ENCODE measurements at places on chromosomes 7 and 10.

DNA sequence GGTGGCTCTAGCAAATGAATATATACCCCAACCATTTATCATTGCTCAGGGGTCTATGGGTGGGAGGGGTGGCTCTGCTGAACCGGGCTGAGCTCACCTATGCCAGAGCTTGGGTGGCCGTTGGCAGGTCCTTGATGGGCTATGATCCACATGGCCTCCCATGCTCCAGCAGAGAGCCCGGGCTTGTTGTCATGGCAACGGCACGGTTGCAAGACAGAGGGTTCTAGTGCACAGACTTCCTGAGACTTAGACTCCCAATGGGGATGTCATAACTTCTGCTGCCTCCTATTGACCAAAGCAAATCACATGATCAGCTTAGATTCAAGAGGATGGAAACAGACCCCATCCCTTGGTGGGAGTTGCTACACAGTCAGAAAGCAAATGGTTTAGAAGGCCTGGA, 36.4 kb upstream of the CARD11 start:
- DNase-seq = no peak

GRCh38 chr10:73577788-73578187, 13.4 kb downstream of the USP54 start:
- DNase-seq = no peak

GRCh38 chr10:93926613-93927012, 32.8 kb downstream of the SLC35G1 start:
- no peak for DNase-seq

DNA sequence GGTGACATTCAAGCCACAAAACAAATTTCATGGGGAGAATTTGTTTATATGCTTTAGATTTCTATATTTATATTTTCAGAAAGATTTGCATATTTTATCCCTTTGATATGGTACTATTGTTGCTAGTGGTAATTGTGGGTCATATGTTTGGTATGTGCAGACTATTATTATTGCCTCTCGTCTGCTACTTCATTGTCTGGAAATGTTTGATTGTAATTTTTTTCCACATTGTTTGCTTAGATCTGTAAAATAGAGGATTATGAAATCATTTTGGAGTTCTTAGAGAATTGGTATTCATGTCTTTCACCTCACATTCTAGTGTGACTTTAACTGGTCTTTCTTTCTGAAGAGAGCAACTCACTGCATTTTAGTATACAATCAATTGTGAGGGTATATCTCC, 44.7 kb downstream of the MYO3A start:
- no peak for DNase-seq

DNA sequence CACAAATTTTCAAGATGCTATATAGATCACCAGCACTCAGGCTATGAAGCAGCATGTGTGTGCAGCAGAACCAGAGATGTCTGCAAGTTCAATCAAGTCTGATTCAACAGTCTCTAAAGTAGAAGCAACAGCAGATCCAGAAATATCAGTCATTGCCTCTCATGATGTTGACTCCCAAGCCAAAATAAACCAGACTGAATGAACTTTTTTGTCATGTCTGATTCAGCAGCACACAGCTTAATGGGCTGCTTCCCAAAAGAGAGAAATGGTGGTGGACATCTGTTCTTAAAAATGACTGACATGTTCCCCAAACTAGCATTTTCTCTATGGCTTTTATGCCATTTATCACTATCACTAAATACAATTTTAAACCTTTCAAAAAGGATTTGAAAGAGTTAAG, 53.8 kb downstream of the TMEM26 start:
- DNase-seq = no peak

DNA sequence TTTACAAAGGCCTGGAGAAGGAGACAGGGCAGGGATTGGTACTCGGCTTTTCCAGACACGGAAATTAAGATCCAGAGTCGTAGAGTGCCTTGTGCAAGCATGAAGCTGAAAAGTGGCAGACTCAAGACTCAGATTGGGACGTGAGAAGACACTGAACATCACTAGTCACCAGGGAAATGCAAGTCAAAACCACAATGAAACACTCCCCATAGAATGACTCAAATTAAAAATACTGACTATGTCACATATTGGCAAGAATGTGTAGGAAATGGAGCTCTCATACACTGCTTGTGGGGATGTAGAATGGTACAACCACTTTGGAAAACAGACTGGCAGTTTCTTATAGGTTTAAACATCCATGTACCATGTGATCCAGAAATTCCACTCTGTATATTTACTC, 472.0 kb downstream of the RPS24 start:
- DNase-seq = no peak

- DNase-seq = no peak
Measured at GRCh38 chr10:115436999-115437398, 343.8 kb downstream of the ATRNL1 start.

DNA sequence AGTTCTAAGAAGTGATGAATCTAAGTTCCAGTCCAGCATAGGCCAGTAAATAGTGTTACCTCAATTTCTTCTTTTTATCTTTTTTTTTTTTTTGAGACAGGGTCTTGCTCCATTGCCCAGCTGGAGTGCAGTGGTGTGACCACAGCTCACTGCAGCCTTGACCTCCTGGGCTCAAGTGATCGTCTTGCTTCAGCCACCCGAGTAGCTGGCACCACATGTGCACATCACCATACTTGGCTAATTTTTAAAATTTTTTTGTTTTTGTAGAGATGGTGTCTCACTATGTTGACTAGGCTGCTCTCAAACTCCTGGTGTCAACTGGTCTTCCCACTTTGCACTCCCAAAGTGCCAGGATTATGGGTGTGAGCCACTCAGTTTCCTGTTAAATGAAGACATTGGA, 126.6 kb upstream of the LYZL2 start:
- no peak for DNase-seq

GRCh38 chr7:78223598-78223997, 425.0 kb downstream of the PHTF2 start:
- DNase-seq = no peak

DNA sequence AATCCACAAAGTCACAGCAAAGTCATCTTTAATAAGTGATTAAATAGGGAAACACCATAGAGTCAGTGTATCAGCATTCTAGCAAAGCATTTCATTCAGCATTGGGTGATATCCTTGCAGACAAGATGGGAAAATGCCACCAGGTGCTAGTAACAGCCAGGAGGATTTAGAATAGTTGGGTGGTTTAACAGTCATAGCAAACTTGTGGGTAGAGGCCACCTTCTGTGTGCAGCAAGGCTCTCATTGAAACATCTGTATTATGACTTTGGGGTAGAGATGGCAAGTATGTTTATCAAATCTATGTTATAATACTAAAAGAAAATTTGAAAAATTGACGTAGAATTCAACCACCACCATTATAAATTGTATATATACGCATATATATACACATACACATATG, 26.4 kb upstream of the ADO start:
- no peak for DNase-seq

GRCh38 chr7:4774658-4775249, 669 bp upstream of the AP5Z1 start:
- no peak for DNase-seq

- DNase-seq = no peak
Measured at GRCh38 chr10:132886211-132887099, 55.9 kb downstream of the CFAP46 start.

GRCh38 chr10:71656220-71656619, 63.4 kb downstream of the C10orf105 start:
- no peak for DNase-seq

DNA sequence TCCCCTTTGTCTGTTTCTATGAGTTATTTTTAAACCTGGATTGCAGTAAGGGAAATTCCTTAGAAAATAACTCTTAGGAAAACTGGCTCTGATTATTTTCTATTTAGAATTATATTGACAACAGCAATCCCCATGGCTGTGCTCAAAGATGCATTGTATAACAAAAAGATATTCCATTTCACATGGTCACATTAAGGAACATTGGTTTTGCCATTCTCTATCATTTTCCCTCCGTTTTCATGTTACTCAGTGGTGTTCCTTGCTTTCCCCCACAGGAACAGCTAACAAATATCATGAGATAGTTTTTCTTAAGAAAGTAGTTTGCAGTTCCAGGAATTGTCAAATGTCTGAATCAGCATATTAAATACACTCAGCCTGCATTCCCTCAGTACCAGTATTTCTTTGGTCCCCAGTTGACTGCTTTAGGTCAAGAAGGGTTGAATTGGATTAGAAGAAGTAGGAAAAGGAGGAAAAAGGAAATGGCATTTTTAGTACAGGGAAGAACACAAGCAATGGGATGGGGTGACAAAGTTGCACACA, 436.7 kb downstream of the TNS3 start:
- DNase-seq = no peak

DNA sequence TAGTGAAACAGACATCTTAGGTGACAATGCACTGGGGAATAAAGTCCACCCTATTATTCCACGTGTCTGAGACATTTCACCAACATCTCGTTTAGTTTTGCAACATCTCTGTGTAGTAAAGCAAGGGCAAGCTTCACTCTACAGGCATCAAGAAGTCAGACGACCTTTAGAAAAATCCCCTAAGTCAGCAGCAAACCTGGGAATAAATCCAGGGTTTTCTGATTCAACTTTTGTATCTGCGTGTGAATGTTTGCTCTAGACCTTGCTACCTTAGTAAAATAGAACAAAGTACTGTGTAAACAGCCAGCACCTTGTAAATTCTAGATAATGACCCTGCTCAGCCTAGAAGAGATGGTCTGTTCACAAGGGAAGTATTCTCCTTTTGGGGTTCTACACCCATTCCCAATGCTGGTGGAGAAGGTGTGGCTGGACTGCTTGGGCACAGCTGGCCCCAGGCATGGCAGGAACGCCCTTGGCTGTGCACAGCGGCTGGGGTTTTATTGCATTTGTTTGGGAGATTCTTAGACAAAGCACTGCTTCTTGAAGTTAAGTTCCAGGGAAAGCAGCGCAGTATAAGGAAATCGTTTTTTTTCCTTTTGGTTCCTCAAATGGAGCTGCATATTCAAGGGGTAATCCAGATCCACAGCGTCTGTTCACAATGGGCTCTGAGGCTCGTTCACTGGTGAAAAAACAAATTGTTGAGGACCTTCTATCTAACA, 38.3 kb upstream of the GALNTL5 start:
- no peak for DNase-seq

DNA sequence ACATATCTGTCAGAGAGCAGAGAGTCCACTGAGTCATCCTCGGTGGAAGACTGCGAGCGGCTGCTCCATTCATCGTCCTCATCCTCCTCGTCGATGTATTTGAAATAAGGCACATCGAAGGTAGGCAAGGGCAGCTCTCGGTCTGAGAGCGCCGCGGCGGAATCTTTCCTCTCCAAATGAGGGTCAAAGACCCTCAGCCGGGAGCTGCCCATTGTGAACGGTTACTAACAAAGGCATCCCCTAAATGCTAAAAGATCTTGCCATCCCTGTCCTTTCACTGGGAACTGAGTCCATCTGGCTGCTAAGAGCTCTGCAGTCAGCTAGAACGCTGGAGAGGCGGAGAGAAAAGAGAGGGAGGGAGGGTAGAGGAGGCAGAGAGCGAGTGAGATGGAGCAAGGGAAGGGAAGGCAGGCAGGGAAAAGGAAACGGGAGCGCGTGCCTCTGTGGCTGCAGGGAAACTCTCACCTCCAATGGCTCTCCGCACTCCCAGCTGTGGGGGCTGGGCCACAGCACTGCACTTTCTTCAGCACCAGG, 163.4 kb downstream of the RAPGEF5 start:
- DNase-seq = no peak

DNA sequence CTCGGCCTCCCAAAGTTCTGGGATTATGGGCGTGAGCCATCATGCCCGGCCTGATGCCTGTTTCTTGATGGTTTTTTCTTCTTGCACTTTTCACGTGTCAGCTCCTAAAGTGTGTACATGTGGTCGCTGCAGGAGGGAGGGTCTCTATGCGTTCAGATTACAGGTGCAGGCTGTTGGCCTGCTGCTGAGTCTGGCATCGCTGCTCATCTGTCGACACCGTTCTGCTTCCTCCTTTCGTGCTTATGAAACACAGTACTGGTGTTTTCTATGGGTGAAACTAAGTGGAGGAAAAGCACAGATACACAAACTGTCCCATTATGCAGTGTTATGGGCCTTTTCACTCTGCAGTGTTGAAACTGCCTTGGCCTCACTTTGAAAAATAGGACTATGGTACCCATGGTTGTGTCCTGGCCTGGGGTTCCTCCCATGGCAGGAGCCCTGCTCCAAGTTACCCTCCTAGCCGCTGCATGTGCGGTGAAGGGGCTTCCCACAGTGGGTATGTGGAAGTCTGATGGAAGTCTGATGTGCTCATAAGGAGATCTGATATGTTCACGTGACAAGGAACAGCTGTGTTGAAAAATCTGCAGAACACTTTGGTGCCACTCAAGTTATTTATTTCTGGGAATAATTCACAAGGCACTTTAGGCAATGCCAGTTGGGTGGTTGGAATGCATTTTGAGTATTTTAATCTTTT, 23.5 kb downstream of the OGDH start:
- DNase-seq = no peak

DNA sequence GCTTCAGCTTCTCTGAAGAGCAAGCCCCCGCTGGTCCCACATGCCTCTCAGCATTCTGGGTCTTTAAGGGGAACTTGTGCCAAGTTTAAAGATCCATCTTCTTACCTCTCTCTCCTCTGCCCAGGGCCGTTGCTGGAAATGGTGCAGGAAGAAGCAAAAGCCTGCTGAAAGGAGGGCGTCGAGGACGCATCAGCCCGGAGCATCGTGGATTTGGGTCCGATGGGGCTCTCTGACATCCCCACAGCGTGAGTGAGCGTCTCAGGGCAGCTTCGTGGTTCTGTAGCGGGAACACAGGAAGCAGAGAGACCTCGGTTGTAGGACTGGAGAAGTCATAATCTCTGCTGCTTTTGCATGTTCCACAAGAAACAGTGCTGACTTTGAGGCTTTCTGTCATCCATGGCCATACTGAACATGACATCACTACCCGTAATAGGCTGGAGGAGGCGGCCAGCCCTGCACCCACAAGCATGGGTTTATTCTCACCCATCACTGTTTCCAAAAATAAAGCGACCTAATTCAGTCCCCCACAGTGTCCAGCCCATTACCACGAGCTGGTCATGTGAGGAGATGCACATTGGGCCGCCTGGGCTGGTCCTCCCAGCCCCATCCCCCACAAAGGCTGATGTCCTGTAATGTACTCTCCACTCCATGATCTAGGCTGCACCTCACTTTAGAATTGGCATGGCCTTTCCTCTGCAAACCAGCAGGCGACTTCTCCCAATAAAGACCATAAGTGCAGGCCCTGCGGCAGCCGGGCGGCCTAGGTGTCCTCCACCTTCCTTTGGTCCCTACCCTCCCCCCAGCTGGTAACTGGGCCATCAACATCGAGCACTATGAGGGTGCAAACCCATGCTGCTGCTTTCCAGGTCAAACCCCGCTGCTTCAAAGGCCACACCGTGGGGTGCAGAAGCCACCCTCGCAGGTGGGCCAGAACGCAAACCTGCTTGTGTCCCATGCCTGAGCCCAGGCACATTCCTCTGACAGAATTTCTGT, 276.9 kb downstream of the TNS3 start:
- DNase-seq = no peak

DNA sequence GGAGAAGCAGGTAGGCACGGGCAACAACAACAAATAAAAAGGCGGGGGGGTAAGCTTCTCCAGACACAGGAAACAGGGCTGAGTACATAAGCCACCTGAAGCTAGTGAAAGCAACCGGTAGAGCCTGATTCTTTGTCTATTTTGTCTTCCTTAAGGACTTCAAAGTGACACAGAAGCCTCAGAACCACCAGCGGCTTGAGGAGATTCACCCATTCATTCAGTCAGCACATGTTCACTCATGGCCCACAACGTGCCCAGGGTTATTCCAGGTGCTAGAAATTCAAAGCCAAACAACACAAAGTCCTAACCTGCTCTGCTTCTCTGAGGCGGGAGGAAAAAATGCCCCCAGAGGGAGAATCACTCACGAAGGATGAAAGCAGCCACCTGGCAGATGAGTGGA, 69.3 kb upstream of the C7orf33 start:
- DNase-seq = no peak
